DMS79 (cell line): ENCODE measurements at places on chromosomes 2 and 18.

DNA sequence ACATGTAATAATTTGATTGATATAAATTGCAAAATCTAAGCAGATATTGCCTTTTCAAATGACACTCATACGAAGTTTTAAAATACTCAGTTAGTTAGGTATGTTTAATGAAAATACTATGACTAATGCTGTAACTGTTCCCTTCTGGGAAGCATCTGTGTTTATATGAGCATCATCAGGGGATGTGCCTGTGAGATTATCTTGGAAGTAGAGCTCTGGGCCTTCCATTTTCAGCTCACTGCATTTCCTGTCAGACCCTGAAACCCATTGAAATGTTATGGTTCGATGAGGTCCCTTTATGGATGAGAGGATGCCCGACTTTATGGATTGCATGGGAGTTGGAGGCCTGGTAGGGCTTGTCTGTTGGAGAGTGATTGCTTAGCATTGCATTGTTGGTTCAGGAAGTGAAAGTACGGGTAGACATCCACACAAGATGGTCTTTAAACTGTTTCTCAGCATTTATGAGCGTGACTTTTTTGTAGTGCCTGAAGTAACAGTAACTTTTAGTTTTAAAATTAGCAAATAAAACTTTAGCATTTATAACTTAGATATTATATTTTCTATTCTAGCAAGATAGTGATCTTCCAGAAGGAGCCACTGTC, 28.7 kb downstream of the ELP2 start:
- DNase-seq, result no peak

- no peak for DNase-seq
Measured at GRCh38 chr18:40380686-40381439, 1574.2 kb upstream of the PIK3C3 start.

DNA sequence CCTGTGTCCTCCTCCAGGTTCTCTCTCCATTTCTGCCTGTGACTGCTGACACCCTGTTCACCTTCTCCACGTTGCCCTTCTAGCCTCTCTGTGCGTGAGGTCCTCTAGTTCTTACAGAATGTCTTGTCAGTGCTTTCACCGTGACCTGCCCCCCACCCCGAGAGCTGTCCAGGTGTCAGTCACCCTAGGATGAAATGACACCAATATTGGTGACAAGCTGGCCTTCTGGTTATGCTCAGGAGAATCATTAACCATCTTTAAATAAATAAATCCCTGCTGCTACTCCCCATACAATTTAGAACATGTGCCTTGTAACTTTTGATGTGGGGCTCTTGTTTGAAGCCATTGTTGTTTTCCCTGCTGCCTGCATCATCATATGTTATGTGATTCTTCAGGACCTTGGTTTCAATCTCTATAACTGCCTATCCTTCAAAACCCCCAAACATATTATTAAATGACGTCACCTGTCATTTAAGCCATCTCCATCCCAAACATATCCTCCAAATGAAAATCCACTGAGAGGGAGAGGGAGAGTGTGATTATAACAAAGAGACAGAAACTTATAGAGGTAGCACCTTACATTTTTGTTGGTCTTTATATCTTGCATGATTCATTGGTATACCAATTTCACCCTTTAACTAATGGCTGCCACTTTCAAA, 496.3 kb downstream of the PARD3B start:
- no peak for DNase-seq

GRCh38 chr2:50556934-50557575, 474.9 kb downstream of the NRXN1 start:
- DNase-seq, result no peak
